ENCODE measurements at places on chromosomes 12 and 14.

DNA sequence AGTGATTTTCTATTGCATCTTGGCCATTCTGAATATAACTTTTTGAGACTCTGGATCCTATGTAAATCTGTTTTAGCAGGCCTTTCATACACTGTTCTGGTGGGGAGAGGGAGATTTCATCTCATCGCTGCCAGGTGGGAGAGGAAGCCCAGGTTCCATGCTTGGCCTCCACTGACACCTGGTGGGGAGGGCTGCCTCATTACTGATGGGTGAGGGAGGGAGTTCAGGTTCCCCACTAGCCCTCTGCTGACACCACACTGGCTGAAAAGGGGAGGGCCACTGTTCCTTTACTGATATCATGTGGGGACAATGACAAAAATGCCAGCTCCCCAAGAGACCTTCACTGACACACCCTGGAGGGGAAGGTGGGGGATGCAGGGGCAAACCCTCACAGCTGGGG is 2.4 kb upstream of the GALNT8 start:
- DNase-seq: no peak

DNA sequence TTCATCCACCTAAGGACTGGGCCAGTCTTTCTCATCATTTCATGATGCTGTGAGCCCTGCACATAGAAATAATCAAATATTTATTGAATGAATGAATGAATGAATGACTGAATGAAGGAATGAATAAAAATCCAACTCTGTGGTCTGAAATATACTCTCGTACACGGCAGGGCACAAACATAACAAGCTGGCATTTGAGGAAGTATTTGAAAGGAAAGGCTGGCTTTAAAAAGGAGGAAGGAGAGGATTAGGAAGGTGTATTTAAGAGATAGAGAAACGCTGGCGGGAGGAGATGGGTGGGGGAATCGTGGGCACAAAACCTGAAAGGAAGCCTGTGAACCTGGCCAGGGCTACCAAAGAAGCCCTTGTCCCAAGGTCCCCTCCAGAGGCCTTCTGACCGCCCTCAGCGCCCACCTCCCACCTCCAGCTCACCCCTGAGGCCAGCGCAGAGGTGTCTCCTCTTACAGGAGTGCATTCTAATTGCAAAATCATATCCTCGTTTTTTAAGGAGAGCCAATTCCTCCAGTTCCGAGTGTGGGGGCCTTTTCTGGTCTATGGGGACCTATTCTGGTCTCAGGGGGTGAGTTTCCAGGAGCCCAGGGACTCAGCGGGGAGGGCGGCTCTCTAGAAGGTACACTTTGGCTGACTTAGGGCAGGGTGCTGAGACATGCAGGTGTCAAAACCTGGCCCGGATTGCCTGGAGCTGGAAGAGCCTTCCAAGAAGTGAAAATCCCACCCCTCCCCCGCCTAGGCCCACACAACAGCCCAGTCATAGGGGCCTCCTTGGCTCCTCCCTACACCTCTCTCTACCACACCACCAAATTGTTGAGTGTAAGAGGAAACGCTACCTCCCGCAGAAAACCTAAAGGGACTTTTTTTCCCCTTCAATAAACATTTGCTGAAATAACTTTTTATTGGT is 8.7 kb upstream of the JDP2 start:
- DNase-seq: no peak

- DNase-seq: no peak
These were observed 466.6 kb downstream of the FOXG1 start for GRCh38 chr14:29233188-29233587.

- DNase-seq: no peak
These were observed 132.0 kb downstream of the PPM1H start for GRCh38 chr12:62802984-62803383.

DNA sequence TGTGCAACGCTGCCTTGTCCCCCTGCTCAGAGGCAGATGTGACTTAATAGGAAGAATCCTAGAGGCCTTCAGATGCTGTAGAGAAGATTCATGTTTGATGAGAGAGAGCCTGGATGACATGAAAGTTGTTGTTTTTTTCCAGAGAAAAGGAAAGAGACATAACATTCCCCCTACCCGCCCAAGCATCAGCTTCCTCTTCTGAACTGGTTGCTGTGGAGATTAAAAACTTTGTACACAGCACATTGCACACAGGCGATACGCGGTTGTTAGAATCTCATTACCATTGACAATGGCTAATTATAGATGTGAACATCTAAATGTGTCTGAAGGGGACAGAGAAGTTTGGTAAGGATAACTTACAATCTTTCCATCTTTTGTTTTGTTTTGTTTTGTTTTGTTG is 13.6 kb upstream of the ETFBKMT start:
- no peak for DNase-seq

DNA sequence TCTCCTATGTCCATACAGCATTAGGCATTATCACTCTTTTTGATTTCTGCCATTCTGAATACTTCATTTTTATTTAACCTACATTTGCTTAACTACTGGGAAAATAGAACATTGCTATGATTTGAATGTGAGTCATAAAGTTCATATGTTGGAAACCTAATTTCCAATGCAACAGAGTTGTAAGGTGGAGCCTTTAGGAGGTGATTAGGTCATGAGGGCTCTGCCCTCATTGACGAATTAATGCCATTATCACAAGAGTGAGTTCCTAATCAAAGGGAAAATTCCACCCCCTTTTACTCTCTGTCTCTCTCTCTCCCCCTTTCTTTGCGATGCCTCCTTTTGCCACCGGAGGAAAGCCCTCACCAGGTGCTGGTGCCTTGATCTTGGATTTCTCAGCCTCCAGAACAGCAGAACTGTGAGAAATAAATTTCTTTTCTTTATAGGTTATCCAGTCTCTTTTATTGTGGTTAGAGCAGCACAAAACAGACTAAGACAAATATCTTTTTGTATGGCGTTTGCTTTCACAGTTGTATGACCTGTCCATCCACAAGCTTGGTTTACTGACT is 180.1 kb upstream of the ARID2 start:
- DNase-seq: no peak

DNA sequence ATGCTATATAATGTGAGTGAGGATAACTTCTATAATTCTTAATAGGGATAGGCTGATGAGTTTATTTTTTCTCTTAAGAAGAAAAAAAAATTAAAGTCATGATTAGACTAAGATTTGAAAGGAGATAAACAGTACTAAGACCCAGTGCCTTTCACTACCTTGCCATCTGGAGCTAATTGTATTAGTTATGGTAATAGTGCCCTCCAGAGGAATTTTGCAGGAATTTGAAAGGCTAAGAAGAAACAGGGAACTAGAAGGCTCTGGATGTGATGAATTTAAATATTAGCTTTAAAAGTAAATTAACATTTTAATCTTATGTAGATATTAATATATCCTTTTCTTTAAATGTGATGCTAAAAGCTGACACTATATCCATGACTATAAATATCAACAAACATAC is 36.6 kb upstream of the PIK3C2G start:
- DNase-seq: no peak

DNA sequence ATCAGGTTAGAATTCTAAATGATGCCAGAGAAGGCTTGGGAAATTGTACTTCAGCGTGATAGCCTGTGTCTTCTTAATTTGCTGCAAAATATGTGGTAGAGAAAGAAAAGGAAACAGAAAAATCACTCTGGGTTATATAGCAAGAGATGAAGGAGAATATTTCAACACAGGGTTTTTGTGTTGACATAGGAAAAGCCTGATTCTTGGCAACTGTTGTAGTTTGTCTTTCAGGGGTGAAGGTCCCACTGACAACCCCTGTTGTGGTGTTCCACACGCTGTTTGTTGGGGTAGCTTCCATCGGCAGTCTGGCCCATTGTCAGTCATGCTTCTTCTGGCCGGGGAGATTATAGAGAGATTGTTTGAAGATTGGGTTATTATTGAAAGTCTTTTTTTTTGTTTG is 13.8 kb upstream of the SLCO1C1 start:
- DNase-seq: no peak

- no peak for DNase-seq
These were observed 62.2 kb upstream of the WSCD2 start for GRCh38 chr12:108066583-108067577.

- DNase-seq: no peak
These were observed 146.8 kb upstream of the LRIG3 start for GRCh38 chr12:59067083-59067482.

DNA sequence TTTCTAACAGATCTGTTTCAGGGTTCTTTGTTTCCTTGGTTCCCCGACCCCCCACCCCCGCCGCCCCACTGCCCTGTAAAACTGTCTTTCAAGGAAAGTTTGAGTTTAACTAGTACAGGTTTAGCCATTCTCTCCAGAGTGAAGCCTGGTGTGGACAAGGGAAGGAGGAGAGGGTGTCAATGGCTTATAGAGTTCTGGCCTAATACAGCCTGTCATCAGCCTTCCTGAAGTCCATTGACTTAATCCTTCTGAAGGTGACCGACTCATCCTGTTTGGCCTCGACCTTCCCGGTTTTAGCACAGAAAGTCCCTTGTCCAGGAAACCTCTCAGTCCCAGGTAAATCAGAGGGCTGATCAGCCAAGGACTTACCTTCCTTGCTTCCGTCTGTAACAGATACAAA is 11.0 kb upstream of the P2RX4 start:
- no peak for DNase-seq

All from ascending aorta (tissue), 2 donors.